ENCODE measurements at places on chromosomes 6 and 20.

- DNase-seq = no peak
These were observed 24.6 kb downstream of the MANBAL start for GRCh38 chr20:37314099-37314498.

DNA sequence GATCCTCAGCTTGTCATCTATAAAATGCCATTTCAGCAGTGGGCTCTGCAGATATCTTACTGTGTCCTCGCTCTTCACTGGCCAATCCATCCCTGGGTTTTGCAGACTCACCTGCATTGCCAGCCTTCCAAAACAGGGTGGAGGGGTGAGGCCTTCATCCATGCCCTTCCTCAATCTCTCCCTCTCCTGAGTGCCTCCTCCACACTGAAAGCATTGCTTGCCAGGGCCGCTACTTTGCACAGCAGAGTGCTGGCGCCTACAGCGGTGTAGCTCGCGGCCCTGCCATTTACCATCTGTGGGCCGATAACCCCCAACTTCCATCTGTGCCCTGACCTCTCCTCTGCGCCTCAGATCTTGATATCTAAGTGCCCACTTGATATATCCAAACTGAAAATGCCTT is 29.4 kb downstream of the TM9SF4 start:
- DNase-seq = no peak

- DNase-seq = no peak
These were observed 55.6 kb downstream of the SASH1 start for GRCh38 chr6:148398244-148398643.

GRCh38 chr6:33875696-33876095 is 71.9 kb upstream of the MLN start:
- DNase-seq = no peak

- peak; percentile 24 for DNase-seq
These were observed 39.9 kb downstream of the SLC52A3 start for GRCh38 chr20:728256-728944.

GRCh38 chr6:4180652-4181255 is 45.4 kb upstream of the ECI2 start:
- DNase-seq = no peak

- DNase-seq = peak; percentile 49
These were observed 69.9 kb downstream of the FYN start for GRCh38 chr6:111803371-111803770.
